Activated CD4-positive, alpha-beta T cell treated with anti-CD3 and anti-CD28 coated beads for 36 hours (primary cell): ENCODE measurements at places on chromosomes 1 and 21. TPM values are rescaled to one million over a fixed set of nuclear protein-coding genes. Genes with fewer than 3 reads are reported as not detected.

Gene GPR3
- total RNA-seq = 1.3 TPM

Gene RBM34
- total RNA-seq = 126 TPM

Gene NPPB
- not detected for total RNA-seq

Gene NFASC
- 0.48 TPM for total RNA-seq

Gene AJAP1
- total RNA-seq = not detected

Gene SNAP47
- 30.3 TPM for total RNA-seq

Gene MCOLN2
- 43.5 TPM for total RNA-seq

Gene SLC35A3
- 11.2 TPM for total RNA-seq

Gene NCMAP
- 0.05 TPM for total RNA-seq

Gene PDE9A
- 7.1 TPM for total RNA-seq

Gene SPRR4
- not detected for total RNA-seq

DNA sequence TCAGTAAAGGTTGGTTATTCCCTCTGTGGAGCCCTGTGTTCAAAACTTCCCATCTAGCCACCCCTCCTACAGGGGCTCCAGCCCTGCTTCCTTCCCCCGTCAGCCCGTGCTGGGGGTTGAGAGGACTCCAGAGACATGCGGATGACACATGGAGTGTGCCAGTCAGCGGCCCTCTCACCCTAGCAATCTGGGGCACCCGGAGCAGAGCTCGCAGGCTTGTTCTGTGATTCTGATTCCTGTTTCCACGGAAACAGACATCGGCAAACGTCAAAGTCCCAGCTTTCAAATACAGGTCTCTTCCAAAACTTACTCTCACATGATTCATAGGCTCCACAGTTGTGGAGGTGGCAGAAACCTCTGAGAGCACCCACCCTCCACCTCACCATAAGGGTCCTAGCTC lies 9.8 kb upstream of the SSBP3 start:
- no peak for DNase-seq

DNA sequence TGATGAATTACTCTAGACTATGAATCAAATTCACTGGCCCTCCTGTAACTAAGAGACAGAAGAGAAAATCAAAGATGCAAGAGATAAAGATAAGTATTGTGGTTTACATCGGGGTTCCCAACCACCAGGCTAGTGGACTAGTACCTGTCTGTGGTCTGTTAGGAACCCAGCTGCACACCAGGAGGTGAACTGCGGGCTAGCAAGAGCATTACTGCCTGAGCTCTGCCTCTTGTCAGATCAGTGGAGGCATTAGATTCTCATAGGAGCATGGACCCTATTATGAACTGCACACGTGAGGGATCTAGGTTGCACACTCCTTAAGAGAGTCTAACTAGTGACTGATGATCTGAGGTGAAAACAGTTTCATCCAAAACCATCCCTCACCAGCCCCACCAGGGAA lies 58.9 kb upstream of the DUSP10 start:
- DNase-seq = no peak

- DNase-seq = peak; percentile 72
Measured at GRCh38 chr1:227318016-227318852, at the start of gene CDC42BPA. Gene CDC42BPA (minus strand): TSS chr1:227318492. CDS start chr1:227317182, 1,310 bp downstream.

- DNase-seq = no peak
Measured at GRCh38 chr1:154784416-154784815, 85.7 kb downstream of the KCNN3 start.

DNA sequence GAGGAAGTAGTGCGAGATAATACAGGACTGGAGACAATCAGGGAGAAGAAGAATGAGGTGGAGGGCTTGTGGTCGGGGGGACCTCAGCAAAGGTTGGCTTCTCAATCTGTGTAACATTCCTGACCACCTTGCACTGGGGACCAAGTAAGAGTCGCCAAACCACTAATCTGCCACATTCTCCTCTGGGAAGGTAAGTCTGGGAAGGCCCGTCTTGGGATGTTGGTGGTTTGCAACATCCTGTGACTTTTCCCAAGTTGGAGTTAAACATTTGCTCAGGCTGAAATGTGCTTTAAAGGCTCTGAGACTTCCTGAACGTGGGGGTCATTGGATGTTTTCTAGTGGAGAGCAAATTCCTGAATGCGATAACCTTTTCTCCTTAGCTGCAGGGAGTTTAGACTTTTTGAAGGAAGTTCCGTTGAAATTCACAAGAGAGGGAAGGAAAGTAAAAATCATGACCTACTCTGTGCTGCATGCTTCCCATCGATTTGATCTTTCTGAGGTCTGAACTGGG lies 325.9 kb downstream of the RPS6KC1 start:
- DNase-seq = no peak

GRCh38 chr1:41880261-41880660 lies 38.5 kb downstream of the HIVEP3 start:
- DNase-seq = no peak

DNA sequence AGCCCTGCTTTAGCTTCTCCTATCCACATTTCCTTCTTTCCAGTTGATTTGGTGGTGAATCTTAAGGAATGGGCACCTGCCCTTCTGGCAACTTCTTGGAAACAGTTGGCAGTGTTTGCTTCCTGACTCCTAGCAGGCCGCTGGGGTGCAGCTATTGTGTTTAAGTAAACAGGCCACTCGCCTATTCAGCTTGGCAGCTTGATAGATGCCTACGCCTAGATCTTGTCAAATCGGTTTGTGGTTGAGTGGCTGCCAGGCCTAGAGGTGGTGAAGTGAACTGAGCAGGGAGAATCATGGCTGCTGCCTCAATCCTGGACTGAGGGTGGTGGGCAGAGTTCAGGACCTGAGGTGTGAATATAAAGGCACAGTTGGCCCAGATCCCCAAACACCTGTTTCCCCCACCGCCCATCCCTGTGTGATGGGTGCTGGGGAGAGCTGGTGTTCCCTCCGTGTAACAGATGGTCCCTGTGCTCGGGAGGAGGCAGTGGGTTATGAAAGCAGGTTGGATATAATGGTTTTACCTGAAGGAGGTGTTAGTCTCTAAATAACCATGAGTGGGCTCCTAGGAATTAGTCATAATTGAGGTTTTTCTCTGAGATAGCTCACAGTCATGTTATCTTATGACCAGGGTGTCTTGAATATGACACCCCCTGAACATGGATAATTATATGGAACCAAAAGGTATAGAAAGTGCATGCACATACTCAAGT lies 940 bp upstream of the PLA2G2C start:
- DNase-seq = peak; percentile 68

DNA sequence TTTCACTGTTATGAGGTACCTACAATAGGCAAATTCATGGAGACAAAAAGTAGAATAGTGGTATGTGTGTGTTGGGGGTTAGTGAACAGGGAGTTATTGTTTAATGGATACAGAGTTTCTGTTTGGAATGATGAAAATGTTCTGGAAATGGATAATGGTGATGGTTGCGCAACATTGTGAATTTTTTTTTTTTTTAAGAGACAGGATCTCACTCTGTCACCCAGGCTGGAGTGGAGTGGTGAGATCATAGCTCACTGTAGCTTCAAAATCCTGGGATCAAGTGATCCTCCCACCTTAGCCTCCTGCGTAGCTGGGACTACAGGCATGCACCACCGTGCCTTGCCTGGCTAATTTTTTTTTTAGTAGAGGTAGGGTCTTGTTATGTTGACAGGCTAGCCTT lies 34.5 kb upstream of the TRABD2B start:
- DNase-seq = no peak

DNA sequence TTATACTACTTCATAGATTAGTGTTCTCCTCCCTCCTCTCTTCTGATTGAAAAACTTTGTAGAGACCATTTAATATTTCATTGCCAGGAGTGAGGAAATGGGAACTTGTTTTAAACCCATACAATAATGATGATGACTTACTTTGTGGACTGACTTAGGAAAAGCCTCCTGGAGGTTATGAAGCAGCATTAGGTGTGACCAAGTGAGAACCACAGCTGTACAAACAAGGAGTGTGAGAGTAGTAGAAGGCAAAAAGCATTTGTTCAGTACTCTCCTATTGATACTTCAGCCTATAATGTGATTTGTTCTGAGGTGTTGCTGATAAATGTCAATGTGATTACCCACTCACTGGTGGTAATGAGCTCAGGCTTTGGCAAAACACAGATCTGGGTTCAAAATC lies 8.4 kb downstream of the TIPRL start:
- no peak for DNase-seq

GRCh38 chr1:101588677-101589076 lies 351.9 kb downstream of the S1PR1 start:
- no peak for DNase-seq

DNA sequence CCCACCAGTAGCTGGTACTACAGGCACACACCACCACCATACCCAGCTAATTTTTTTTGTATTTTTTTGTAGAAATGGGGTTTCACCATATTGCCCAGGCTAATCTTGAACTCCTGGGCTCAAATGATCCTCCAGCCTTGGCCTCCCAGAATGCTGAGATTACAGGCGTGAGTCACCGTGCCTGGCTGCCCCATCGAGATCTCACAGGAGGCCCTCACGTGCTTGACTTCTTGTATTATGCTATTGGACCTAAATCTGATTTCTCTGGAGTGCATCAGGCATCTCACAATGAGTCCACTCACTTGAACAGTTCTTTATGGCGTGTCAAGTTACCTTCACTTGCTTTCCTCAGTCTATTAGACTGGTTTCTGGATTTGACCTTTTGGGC lies 9.3 kb upstream of the RSRP1 start:
- DNase-seq = no peak

GRCh38 chr1:213656503-213656902 lies 331.3 kb upstream of the PROX1 start:
- no peak for DNase-seq

- peak; percentile 27 for DNase-seq
Measured at GRCh38 chr1:220878191-220879075, 810 bp upstream of the HLX start.

- DNase-seq = no peak
Measured at GRCh38 chr1:113895098-113895497, 7.7 kb upstream of the BCL2L15 start.

DNA sequence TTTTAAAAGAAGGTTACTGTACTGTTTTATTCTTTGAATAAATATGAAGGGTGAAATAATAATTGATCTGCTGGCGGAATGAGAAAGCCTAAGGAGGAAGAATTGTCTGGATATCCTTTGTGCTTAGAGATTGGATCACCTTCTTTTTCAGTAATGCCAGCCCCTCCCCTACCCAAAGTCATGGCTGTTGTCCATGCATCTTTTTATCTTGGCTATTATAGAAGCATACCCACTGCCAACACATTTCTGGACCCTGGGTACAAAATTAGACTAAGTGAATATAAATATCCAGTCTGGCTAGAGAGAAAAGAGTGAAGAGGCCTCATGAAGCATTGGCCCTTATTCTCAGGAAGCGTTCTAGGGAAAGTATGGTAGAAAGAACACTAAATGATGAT lies 28.1 kb downstream of the AK4 start:
- DNase-seq = no peak

DNA sequence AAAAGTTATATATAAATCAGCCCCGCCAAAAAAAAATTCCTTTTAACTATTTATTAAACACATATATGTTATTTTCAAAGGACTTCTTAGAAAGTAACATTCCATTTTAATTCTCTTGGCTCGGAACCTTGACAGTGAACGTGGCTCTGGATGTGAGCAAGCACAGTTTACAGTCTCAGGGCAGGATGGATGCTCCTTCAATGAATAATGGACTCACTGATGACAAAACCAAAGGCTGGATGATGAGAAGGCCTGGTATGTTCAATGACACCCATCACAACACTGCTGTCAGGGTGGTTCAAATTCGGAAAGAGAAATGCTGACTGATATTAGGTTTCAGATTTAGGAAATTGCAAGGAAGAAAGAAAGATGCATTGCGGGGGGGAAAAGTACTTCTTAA lies 148.8 kb downstream of the SIPA1L2 start:
- no peak for DNase-seq

GRCh38 chr1:154182344-154183045 lies 9.4 kb downstream of the TPM3 start:
- peak; percentile 93 for DNase-seq

GRCh38 chr1:189463166-189463565 lies 1014.5 kb downstream of the BRINP3 start:
- DNase-seq = no peak

DNA sequence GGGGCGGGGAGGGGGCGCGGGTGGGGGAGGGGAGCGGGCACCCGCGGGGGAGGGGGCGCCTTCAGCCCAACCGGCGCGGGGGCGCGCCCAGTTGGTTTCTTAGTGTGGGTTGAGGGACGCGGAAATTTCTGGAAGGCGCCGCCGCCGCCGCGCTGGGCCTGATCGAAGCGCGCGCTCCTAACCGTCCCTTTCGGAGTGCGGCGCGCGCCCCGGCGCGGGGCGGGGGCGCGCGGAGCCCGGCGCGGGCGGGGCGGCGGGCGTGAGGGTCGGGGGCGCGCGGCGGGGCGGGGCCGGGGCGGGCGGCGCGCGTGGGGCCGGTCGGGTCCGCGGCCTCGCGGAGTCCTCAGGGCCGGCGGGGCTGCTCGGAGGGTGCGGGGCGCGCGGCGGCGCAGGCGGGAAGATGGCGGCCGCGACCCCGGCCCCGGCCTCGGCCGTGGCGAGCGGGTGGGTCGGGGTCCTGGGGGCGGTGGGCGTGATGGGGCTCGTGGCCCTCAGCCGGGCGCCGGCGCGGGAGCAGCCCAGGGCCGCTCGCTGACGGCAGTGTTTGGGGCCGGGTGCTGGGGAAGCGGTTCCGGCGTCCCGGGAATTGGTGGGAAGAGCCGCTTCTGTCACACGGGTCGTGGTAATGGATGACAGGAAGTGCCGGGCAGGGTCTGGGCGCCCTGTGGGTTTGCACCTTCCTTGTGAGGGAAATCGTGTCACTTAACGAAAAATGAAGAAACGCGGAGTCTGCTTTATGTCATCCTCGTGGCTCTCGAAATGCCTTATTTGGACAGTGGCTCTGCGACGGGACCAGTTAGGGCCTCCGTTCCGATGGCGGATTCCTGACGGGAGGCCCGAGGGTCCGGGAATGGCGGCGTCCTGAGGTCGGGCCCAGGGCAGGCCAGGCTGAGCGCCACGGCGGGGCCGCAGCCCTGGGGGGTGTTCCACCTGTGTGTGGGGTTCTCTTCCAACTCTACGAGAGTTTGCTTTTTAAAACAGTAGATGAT lies 764 bp downstream of the PKNOX1 start:
- peak; percentile 80 for DNase-seq
